Upper lobe of right lung (tissue), 1 donor: ENCODE measurements at places on chromosomes 1 and 21. TPM values are rescaled to one million over a fixed set of nuclear protein-coding genes. Genes with fewer than 3 reads are reported as not detected.

Gene ANXA9
- 1.2 TPM for total RNA-seq

Gene TRIM62
- total RNA-seq, result 4.5 TPM

- no peak for DNase-seq
Observed at GRCh38 chr21:35120631-35121180, 71.6 kb upstream of the RUNX1 start.

- DNase-seq, result no peak
Observed at GRCh38 chr1:44305962-44306422, 49.1 kb downstream of the ERI3 start.

DNA sequence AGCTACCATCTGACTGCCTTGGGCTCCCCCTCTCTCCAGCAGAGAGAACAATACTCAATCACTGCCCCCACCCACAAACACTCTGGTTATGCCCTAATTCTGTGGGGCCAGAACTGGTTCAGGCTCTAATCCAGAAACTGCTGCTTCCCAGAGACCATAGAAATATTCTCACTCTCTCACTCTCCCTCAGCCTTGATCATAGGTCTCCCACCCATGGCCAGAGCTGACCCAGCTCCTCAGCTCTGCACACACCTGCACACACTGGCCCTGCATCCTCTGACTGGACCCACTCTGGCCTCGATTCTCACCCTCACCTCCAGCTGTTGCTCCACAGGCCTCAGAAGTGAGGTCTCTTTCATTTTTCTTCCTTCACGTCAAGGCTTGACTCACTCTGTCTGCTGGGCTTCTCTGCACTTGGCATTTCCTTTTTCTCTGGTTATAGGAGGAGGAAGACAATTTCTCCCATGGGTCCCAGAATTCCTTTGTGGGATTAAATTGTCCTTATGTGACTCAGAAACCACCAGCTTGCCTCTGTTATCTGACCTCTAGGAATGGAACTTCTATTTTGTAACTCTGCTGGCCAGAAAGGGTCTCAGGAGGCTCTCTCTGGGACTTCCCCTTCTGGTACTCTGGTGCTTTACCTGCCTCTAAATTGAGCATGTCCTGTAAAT is 15.6 kb upstream of the ZMYM6 start:
- DNase-seq, result no peak
